ENCODE measurements at places on chromosomes 11 and 22.

DNA sequence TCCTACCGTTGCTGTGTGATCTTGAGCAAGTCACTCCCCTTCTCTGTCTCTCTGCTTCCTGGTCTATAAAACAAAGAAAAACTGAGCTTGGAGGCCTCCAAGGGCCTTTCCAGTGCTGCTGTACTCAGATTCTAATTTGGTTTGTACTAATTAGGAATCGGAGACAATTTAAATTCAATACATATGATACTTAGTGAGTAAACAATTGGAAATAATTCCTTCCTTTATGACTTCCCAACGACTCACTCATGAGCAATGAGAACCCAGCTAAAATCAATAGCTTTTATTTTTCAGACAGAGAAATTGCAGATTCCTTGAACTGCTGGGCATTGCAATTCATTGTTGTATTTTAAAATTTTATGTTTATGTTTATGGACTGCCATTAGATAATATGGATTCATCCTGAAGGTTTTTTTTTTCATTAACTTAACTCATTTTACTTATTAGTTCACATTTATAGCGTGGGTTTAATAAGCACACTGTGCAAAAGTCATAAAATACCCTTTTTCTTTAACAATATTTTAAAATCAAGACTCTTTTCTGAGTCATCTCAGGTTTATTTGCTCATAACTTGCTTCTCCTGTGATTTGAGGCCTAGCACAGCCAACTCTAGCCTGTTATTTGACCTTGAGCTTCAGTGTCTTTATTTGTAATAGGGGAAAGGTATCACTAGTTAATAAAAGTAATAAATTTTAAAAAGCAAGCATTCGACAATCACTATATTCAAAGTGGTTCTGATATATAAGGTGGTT is 95.8 kb downstream of the TP53I11 start:
- peaks cover 27% of the 10 kb centered on the region for H3K4me1 ChIP-seq
- H3K27me3 ChIP-seq = peaks cover 48% of the 10 kb centered on the region
- H3K36me3 ChIP-seq = no peaks in the 10 kb centered on the region

DNA sequence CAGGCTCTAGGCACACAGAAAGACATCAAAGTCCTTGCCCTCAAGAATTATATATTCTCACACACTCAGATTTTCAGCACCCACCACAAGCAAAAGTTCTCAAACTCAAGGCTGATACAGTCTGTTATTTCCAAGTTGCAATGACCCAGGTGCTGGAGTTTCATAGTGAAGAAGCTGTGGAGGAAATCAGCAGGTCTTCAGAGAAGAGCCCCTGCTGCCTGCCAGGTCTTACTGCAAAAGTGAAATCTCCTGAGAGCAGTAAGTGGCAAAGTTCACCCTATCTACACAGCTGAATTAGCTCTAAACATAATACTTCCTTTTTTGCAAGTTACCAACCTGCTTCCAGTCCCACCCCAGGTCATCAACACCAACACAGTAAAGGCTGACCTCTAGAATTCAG is 64.6 kb downstream of the RPL27A start:
- DNase-seq = no peak
- no peaks in the 10 kb centered on the region for H3K4me1 ChIP-seq
- no peaks in the 10 kb centered on the region for H3K36me3 ChIP-seq
- no peak overlapping the region for H3K4me3 ChIP-seq
- H3K27ac ChIP-seq = no peak overlapping the region

- H3K27ac ChIP-seq = no peak overlapping the region
- H3K4me3 ChIP-seq = no peak overlapping the region
- H3K27me3 ChIP-seq = peaks cover 59% of the 10 kb centered on the region
- no peak for DNase-seq
Observed at GRCh38 chr11:44998051-44998450, 47.4 kb upstream of the TP53I11 start.

- H3K27me3 ChIP-seq = peaks cover 47% of the 10 kb centered on the region
- no peak overlapping the region for H3K27ac ChIP-seq
- H3K4me3 ChIP-seq = no peak overlapping the region
Observed at GRCh38 chr11:120288021-120288420, 37.1 kb upstream of the TLCD5 start.

GRCh38 chr11:50188040-50188439 is 155.4 kb downstream of the OR4C45 start:
- no peak for DNase-seq
- no peak overlapping the region for H3K4me3 ChIP-seq
- no peaks in the 10 kb centered on the region for H3K4me1 ChIP-seq
- no peak overlapping the region for H3K27ac ChIP-seq
- H3K36me3 ChIP-seq = no peaks in the 10 kb centered on the region
- H3K27me3 ChIP-seq = no peaks in the 10 kb centered on the region

DNA sequence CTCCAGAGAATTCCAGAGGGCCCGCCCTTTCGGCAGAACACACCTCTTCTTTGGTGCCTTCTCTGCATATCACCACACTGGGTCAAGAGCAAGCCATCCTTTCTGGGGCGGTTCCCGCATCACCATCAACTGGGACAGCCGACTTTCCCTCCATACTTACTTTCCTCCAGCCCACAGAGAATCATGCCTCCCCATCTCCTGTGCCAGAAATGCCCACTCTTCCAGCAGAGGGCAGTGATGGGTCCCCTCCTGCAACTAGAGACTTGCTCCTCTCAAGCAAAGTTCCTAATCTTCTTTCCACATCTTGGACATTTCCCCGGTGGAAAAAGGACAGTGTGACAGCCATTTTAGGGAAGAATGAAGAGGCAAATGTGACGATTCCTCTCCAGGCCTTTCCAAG is 157.7 kb downstream of the C11orf91 start:
- peak; percentile 73 for DNase-seq
- H3K4me3 ChIP-seq = no peak overlapping the region
- H3K27ac ChIP-seq = no peak overlapping the region
- no peaks in the 10 kb centered on the region for H3K27me3 ChIP-seq
- H3K4me1 ChIP-seq = peaks cover 8% of the 10 kb centered on the region

GRCh38 chr11:46860218-46860617 is 14.1 kb upstream of the CKAP5 start:
- peaks cover 28% of the 10 kb centered on the region for H3K27me3 ChIP-seq
- H3K36me3 ChIP-seq = no peaks in the 10 kb centered on the region
- no peaks in the 10 kb centered on the region for H3K4me1 ChIP-seq
- DNase-seq = no peak
